ENCODE measurements at places on chromosomes 7 and 10. TPM values are rescaled to one million over a fixed set of nuclear protein-coding genes. Genes with fewer than 3 reads are reported as not detected.

DNA sequence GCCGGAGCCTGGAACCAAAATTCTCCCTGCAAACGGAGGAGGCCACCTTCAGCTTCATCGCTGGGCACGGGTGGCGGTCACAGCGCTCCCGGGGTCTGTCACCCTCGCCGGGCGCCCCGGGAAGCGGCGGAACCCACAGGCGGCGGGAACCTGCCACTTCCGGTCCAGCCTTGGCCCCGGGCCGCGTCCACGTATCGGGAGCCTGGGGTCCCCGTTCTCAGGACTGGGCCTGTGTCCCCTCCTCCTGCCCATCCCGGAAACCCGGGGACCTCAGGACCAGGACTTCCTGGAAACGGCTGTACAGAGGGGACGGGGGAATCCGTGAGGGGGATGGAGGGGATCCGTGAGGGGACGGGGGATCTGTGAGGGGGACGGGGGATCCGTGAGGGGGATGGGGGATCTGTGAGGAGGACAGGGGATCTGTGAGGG lies 25.4 kb downstream of the PDGFA start:
- DNase-seq: no peak

DNA sequence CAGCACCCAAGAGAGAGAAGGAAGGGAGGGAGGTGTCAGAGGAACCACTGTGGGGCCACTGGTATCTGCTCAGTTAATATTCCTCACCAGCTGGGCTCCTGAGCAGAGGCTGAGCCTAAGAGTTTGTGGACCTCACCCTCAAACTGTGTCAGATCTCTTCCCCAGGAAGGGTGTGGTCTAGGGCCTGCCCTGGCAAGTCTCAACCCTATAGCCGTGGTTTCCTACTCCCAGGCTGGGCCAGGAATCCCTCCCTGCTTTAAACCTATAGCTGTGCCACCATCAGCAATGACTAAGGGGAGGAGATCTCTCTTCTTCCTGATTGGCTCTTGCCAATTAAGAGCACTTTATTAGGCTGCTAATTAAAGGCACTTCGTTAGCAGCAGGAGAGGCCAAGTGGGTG lies 29.9 kb downstream of the POLL start:
- no peak for DNase-seq

DNA sequence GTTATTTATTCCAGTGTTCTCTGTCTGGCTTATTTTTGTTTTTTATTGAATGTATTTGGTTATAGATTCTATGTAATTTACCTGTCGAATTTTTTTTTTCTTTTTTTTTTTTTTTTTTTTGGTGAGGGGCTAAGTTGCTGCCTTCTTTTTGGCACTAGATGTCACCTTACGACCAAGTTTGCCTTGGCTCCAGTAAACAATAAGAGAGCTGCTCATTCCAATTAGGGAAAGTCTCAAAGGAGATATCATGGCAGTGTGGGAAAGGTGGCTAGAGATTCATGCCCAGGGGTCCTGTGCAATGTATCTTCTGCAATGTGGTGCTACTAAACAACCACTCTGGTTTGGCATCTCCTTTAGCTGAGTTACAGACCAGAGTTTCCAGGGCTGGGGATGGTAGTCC lies 84.0 kb downstream of the PTPN20 start:
- DNase-seq: no peak

GRCh38 chr10:22003964-22004281 lies 393 bp upstream of the DNAJC1 start:
- no peak for DNase-seq

DNA sequence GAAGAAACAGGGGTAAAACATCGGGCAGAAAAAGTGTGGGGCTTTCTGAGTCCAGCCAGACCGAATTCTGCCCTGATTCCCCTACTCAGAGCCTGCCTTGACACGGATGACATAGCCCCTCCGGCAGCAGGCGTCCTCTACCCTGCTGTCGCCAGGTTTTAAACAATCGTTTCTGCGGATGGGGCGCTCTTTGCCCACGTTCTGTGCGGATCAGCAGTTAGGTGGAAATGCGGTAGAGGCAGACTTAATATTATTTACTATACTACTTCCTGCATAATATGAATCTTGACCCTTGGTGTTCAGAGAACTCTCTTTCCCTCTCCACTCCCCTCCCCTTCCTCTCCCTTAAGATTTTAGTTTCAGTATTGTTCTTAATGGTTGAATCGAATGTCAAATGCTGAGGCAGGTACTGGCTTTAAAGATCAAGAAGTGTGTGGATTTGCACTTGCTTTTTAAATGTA lies 2.4 kb downstream of the GATA3 start:
- DNase-seq: no peak

- DNase-seq: no peak
Observed at GRCh38 chr7:34043461-34044305, 138.3 kb downstream of the BMPER start.

DNA sequence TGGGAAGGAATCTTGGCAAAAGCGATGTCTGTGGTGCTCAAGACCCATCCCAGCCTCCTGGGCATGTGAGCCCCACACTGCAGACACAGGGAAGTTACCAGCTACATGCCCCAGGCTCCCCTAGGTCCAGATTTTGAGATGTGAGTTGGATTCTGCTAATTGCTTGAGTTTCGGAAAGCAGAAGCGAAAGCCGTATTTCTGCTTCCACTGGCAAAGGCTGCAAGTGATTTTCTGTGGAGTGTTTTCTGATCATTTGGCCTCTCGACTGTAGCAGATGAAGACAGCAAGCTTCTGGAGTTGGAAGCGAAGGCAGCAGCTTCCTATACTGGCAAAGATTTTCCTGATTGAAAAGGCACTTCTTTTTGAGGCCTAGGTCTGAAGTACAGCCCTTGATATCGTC lies 29.6 kb downstream of the ANKRD16 start:
- DNase-seq: no peak

DNA sequence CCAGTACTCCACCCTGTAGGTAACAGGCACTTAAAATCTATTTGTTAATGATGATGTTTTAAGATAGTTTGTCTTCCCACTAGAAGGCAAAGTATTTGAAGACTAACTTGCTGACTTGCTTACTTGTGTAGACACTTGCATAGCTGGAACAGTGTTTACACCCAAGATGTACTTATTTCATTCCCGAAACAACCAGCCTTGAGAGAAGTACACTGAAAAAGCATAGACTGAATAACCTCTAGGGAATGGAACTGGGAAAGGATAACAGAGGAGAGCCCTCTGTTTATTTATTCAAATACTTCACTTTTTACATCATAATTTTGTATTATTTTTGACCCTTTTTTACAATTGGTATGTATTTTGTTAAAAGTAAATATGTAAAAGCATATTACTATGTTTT lies 33.1 kb upstream of the TMEM26 start:
- no peak for DNase-seq

DNA sequence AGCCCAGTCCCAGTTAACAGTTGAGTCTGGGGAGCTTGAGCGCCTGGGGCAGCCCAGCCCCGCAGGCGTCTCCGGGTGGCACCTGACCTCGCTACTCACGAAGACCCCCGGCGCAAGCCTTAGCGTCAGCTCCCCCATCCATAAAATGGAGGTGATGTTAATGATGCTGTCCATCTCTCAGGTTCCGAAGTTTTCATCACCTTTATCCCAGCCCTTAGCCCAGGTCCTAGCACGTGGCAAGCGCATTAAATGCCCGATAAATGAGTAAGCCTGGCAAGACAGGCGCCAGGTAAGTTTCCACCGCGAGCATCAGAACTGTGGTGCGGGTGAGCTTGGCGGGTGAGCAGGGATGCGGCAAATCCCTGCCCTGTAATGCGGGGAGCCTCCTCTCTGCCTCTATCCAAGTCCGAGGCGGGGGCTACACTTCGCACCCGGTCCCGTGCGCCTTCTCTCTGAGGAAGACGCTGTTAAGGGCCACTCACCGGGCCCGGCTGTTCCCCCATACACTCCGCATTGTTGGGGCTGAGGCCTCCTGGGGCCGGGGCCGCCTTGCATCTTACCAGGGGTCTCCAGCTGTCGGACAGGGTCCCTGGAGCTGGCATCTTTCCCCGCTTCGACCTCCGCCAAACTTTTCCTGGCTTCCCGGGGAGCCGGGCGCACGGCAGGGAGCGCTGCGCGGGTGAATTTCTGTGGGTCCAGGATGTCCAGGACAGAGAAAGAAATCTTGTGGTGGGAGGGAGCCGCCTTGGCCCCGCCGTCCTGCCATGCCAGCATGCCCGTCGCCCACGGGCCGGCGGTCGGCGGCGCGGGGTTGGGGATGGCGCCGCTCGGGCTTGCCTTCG lies 444 bp downstream of the NKX1-2 start:
- no peak for DNase-seq

- no peak for DNase-seq
Observed at GRCh38 chr7:131336956-131337355, 9.3 kb downstream of the MKLN1 start.

GRCh38 chr10:71690094-71690720 lies 29.4 kb downstream of the C10orf105 start:
- no peak for DNase-seq

DNA sequence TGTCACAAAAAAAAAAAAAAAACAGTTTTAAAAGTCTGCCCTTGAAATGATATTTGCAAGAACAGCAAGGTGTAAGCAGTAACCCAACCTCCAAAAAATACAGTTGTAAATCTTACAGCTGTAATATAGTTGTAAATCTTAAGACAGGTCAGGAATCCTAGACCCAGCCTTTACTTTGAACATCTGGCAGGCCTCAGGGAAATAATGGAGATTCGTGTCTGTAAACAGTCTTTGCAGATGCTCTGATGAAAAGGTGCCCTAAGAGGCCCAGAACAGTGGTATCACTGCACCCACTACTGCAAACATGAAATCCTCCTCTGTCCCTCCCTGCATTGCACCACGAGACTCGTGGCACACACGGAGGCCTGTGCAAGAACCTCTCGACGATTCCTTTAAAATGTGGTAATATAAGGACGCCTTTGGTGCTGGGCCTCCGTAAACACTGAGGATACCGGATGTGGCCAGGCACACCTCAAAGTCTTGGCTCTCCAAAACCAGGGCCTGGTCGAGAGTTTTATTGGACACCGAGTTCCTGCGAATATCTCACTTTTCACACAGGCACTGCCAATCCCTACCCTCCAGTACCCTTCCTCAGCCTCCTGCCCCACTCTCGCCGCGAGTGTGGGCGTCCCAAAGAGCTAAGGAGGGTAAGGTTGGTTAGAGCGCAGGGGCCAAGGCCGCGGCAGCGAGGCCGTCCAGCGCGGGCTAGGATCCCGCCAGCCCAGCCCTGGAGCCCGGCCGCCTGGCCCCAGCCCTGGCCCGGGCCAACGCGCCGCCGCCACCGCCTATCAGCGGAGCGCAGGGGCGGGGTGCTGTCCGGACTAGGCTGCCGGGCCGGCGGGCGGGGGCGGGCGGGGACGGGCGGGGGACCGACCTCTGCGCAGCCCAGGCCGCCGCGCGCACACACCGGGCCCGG lies at the start of gene REEP3:
Gene REEP3 (plus strand): TSS at position 902 of the 916 bp plus-strand sequence. CDS start 145 bp downstream, outside the sequence.
- no peak for DNase-seq

GRCh38 chr7:20307119-20307518 lies 23.6 kb upstream of the ITGB8 start:
- DNase-seq: no peak

GRCh38 chr10:62733654-62734293 lies 70.7 kb upstream of the ADO start:
- DNase-seq: no peak

DNA sequence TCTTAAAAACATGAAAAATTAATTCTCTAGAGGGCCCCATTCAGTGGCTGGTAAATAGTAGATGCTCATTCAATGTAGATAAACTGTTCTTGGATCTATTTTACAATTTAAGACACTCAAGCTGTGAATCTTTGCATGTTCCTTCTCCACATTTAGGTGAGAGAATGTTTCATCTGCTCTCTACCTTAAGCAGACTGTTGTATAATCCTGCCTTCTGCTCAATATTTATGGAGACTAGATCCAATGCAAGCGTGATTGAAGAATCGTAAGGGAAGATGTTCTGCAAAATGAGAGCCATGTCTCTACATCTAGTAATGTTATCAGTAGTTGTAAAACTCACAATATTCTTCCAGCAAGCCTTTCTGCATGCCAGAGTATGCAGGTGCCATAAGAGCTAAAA lies 115.0 kb upstream of the TEX47 start:
- no peak for DNase-seq

GRCh38 chr7:1768832-1769231 lies 98.8 kb downstream of the ELFN1 start:
- DNase-seq: no peak

DNA sequence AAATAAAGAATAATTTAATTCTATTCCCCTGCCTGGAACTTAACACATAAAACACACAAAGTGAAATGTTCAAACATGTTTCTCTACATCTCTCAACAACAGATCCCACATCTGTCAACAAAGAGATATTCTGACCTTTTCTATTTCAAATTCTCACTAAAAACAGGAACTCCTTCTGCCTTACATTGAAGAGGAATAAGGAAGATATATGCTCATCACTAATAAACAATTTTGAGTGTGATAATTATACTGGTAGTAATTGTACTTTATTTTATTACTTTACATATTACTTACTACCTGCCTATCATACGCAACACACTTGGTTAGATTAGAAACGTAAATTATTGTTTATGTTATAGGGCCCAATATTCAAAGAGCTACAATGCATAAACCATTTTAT lies 13.4 kb downstream of the AKR1C2 start:
- DNase-seq: no peak

GRCh38 chr7:149494738-149495368 lies 2.8 kb downstream of the ZNF746 start:
- DNase-seq: no peak

GRCh38 chr7:151451626-151452571 lies 12.0 kb upstream of the CRYGN start:
- no peak for DNase-seq

- peak; percentile 62 for DNase-seq
Observed at GRCh38 chr7:116805100-116805544, 57.3 kb upstream of the CAPZA2 start.

- DNase-seq: no peak
Observed at GRCh38 chr7:30826181-30826580, 55.0 kb downstream of the MINDY4 start.

GRCh38 chr7:29332042-29332811 lies 137.7 kb downstream of the CHN2 start:
- DNase-seq: no peak

- no peak for DNase-seq
Observed at GRCh38 chr10:69328380-69328735, 50.1 kb downstream of the HK1 start.

DNA sequence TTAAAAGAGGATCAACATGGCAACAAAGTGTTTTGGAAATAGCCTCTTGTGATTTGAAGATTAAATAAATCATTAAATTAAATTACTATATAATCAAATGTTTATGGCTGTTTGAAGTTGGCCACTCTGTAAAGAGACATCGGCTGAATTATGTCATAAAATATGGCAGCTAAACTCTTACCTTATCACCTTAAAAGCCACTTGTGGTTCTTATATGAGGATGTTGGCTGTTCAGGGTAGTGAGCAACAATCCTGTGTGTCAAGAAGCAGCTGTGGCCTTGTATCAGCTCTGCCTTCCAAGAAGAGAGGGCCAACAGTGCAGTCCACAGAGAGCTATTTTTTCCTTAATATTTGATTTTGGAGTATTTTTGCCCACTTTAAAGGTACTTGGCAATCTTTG lies 113.4 kb upstream of the CDK6 start:
- no peak for DNase-seq

The ASB10 gene
- 11.6 TPM for total RNA-seq

The LYZL1 gene
- total RNA-seq: not detected

The NRAP gene
- 229 TPM for total RNA-seq

The CABCOCO1 gene
- total RNA-seq: not detected

The CALN1 gene
- not detected for total RNA-seq

The AGFG2 gene
- total RNA-seq: 25.8 TPM

The ZNF722 gene
- not detected for total RNA-seq

The ERVW-1 gene
- total RNA-seq: not detected

The PTF1A gene
- not detected for total RNA-seq

The LEP gene
- total RNA-seq: 2.2 TPM

The TFR2 gene
- not detected for total RNA-seq

The CEP55 gene
- total RNA-seq: 1.8 TPM

The IL6 gene
- total RNA-seq: 19.8 TPM

The KLF14 gene
- total RNA-seq: 0.35 TPM
